ENCODE measurements at places on chromosomes 3 and 15.

DNA sequence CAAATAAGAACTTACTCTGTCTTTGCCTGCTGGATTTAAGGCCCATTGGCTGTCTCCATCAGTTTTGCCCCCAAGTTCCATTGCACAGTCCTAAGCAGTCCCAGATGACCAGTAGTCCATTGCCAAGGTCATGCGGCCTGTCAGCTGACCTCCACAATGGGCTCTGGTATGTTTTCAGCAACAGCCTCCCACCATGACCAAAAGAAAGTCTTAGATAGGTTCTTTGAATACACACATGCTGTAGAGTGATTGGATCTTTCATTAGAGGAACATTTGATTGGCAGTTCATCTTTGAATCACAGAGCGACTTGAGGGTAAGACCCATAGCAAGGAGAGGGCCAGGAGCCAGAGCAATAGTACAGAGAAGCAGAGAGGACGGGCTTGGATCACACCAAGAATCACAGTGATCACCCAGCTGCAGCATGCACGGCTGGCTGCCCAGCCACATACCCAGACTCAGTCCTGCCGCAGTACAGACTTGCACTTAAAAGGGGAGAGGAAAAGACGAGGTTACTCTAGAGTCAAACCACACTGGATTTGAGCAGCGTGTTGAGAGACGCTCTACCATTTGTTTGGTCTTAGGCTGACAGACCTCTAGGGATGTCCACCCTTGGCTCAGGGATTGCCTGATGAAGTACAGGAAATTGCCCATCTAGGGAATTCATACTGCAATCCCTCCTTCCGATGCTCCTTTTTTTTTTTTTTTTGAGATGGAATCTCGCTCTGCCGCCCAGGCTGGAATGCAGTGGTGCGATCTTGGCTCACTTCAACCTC lies 50.4 kb downstream of the APH1B start:
- no peak for DNase-seq

DNA sequence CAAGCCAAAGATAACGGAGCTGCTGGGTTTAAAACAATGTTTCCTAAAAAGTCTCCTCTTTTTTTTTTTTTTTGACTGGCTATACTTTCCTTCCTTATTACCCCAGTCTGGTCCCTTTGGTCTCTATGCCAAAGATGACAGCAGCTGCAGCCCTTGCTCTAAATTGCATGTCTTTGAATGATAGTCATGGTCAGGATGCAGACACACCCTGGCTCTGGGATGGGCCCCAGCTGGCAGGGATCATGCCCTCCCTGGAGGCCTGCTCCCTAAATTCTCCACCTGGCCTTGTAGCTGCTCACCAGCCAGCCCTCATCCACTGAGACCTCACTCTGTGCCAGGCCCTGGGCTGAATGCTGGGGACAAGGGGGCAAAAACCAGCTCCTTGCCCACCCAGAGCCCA lies 95.8 kb downstream of the MESD start:
- no peak for DNase-seq

DNA sequence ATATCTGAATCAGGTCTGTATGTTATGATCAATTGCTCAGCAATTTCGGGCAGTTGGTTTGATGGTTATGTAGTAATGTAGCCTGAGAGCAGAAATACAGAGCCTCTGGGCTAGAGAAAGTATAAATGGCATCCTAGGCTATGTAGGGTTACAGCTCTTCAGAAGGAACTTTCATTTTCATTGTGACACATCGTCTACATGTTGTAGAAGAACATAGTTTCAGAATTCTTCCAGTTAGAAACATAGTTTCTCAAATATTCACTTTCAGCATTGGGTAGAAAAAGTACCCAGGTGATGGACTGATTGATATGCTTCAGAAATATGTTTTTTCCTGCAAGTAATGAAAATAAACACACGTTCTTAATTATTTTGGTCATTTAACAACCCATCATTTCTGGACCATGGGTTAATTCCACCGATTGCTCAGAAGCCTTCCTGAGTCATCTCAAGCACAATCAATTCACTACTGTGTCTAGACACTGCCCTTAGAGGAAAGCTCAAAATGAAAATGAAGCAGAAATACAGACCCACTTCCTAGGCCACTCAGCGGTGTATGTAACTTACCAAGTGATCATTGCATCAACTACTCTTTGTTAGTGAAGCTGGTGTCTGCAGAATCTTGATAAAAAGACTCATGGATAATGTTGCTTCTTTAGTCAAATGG lies 88.8 kb upstream of the TSEN2 start:
- DNase-seq, result peak; percentile 42

- DNase-seq, result no peak
Measured at GRCh38 chr3:124276133-124276532, 284.2 kb upstream of the ROPN1 start.

DNA sequence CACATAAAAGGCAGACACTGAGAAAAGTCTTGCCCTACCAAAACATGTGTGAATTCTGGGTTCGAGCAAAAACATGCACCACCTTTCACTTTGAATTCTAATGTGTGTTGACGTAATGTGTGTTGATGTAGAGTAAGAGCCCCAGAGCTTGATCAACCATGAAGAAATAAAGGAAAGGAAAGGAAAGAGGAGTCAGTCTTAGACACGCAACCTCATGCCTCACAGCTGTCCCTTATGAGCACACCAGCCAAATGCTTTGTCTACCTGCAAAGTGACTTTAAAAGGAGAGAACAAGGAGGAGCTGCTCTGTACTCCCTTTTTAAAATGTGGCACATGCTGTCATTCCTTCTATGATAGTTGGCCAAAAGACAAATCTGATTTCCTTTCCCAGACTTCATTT lies 80.8 kb downstream of the RFTN1 start:
- no peak for DNase-seq

Measured in iris pigment epithelial cell (primary cell).